ENCODE measurements at places on chromosomes 5 and 9.

DNA sequence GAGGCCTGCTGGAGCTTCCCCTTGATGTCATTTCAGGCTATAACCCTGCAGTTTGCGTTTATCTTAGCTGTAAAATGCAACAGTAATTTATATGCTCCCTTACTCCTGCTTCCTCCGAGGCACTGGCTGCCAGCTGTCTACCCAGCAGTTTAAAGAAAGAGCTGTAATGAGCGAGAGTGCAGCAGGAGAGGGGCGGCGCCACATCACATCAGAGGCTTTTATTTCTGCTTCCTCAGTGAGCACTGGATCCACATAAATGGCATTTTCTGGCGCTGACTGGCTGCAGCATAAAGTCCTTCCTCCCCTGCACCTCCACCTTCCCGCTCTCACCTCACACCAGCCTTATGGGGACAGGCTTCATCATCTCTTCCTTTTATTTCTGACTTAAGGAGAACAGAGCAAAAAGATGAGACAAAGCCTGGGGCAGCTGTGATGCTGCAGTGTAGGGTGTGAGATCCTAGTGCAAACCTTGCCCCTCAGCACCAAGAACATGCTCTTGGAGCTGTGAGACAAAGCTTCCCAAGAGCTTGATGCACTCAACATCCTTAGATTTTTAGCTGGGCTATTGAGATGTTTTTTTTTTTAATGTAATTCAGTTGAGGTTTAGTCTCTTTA is 829.6 kb upstream of the ZNF608 start:
- peak; percentile 21 for DNase-seq

- no peak for DNase-seq
Measured at GRCh38 chr5:27571681-27572080, 533.3 kb upstream of the CDH9 start.

DNA sequence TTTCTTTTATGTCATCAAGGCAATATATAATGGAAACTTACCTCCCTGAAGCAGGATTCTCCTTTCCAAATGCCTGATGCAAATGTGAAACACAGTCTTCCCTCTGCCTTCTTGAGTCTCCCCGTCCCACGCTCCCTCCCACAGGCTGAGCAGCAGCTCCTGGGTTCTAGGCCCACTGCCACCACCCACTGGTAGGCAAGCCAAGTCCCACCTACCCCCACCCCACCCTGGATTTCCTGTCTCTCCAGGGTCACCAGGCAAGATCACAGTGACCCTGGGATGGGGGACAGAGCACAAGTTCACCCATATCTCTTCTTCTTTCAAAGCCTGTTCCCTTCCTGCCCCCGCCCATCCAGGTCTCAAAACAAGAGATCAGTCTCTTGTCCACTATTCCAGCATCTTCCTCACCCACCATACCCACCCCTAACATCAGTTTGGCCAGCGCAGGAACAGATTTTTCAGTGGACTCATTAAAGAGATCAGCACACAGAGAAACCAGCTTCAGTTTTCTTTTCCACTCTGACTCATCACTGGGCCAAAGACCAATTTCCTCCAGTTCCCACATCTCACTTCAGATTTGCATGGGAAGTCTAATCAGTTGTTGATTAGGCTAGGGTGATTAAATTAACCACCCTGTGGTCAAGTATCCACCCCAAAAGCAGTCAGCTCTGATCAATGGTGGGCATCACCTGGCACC is 151.5 kb downstream of the ACTL7B start:
- no peak for DNase-seq

- no peak for DNase-seq
Measured at GRCh38 chr5:110435207-110435606, 291.3 kb downstream of the TMEM232 start.

DNA sequence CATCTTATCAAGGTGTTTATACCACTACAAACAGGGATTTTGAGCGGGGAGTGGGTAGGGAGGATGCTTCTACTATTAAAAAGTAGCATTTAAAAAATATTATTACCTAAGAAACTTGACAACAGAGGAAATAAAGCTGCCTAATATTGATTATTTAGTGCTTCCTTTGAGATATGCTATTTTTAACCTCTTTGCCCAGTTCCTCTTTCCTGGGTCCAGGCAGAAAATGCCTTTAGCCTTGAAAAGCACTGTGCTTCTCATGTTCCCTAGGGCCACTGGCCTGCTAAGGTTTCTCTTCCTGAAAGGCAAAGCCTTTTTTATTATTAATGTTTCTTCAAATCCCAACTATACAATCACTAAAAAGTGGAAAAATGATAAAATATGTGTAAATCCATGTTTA is 217.2 kb upstream of the HAPLN1 start:
- DNase-seq, result no peak

All from nucleus accumbens (tissue), 56 donors.